Glutamatergic neuron (in vitro differentiated cells): ENCODE measurements at places on chromosomes 11 and 22.

DNA sequence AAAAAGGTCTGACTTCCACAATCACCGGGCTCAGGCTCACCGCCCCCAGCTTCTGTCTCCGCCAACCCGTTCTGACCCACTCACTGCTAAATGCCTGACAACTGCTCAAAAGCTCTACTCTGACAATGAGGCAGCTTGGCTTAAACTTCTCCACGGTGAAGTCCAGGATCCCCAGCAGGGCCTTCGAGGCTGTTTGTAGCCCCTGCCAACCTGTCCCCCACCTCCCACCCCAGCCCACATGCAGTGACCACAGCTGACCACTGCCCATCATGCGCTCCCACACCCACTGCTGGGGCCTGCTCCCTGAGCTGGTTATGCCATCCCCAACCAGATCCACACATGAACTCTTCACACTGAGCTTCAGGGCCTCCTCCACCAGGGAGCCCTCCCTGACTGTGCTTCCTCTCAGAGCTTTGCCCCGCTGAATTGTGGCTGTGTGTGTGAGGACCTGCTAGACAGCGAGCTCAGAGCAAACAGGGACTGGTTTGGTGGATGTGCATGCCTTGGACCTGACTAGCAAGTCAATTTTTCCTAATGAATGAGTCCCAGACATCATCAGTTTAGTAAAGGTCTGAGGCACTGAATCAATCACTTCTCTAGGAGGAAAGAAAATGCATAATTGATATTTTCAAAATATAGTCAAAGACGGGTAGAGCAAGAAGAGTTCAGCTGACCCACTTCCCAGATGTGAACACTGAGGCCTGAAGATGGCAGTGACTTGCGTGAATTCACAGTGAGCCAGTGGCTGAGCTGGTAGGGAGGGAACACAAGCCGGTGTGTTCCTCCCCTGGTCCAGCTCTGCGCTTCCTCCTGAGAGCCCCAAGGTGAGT lies 7.7 kb downstream of the LRRC32 start:
- DNase-seq: peak; percentile 8
- H3K36me3 ChIP-seq: no peaks in the 10 kb centered on the region
- no peaks in the 10 kb centered on the region for H3K27me3 ChIP-seq
- peaks cover 4% of the 10 kb centered on the region for H3K4me1 ChIP-seq
- H3K4me3 ChIP-seq: no peak overlapping the region

DNA sequence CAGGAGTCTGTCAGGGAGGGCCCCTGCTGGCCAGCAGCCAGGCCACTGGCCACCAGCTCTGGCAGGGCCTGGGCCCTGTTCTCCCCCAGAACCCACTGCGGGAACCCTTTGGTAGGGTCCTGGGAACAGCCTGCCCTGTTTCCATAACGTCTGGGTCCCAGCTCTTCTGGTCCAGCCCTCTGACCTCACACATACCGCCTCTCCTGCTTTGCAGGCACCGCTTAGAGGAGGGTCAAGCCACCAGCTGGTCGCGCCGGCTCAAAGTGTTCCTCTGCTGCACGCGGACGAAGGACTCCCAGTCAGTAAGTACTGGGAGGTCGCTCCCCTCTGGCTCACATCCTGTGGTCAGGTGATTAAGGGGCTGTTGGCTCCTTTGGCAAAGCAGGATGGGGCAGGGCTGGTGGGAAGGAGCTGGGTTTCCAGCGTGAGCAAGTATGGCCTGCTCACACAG lies 26.6 kb upstream of the MYRF start:
- DNase-seq: no peak
- no peaks in the 10 kb centered on the region for H3K36me3 ChIP-seq
- no peak overlapping the region for H3K4me3 ChIP-seq
- peaks cover 13% of the 10 kb centered on the region for H3K4me1 ChIP-seq
- no peak overlapping the region for H3K27ac ChIP-seq
- H3K27me3 ChIP-seq: no peaks in the 10 kb centered on the region

GRCh38 chr11:30313580-30313979 lies 9.3 kb upstream of the ARL14EP start:
- H3K36me3 ChIP-seq: peaks cover 4% of the 10 kb centered on the region
- no peak overlapping the region for H3K4me3 ChIP-seq
- no peak for DNase-seq
- no peaks in the 10 kb centered on the region for H3K4me1 ChIP-seq

GRCh38 chr11:17643506-17644405 lies 75.6 kb upstream of the MYOD1 start:
- H3K27ac ChIP-seq: no peak overlapping the region
- H3K36me3 ChIP-seq: peaks cover 23% of the 10 kb centered on the region
- no peak overlapping the region for H3K4me3 ChIP-seq
- peaks cover 8% of the 10 kb centered on the region for H3K27me3 ChIP-seq

GRCh38 chr22:27913162-27913741 lies 5.8 kb downstream of the PITPNB start:
- no peak overlapping the region for H3K4me3 ChIP-seq
- H3K4me1 ChIP-seq: peaks cover 16% of the 10 kb centered on the region
- no peaks in the 10 kb centered on the region for H3K27me3 ChIP-seq

GRCh38 chr11:122103321-122103720 lies 12.7 kb downstream of the BLID start:
- no peak overlapping the region for H3K27ac ChIP-seq
- peaks cover 6% of the 10 kb centered on the region for H3K4me1 ChIP-seq
- no peak overlapping the region for H3K4me3 ChIP-seq

GRCh38 chr22:29149841-29150555 lies 55.7 kb upstream of the EMID1 start:
- no peak for DNase-seq
- no peak overlapping the region for H3K4me3 ChIP-seq
- peaks cover 22% of the 10 kb centered on the region for H3K4me1 ChIP-seq
- no peaks in the 10 kb centered on the region for H3K36me3 ChIP-seq
- peaks cover 5% of the 10 kb centered on the region for H3K27me3 ChIP-seq

GRCh38 chr11:98180511-98180910 lies 840.2 kb upstream of the CNTN5 start:
- H3K4me3 ChIP-seq: no peak overlapping the region
- no peak for DNase-seq
- H3K4me1 ChIP-seq: peaks cover 2% of the 10 kb centered on the region
- H3K27ac ChIP-seq: no peak overlapping the region
- H3K27me3 ChIP-seq: no peaks in the 10 kb centered on the region
